ENCODE measurements at places on chromosomes 16 and 17. TPM values are rescaled to one million over a fixed set of nuclear protein-coding genes. Genes with fewer than 3 reads are reported as not detected.

Gene CORO6
- 0.84 TPM for polyA plus RNA-seq

DNA sequence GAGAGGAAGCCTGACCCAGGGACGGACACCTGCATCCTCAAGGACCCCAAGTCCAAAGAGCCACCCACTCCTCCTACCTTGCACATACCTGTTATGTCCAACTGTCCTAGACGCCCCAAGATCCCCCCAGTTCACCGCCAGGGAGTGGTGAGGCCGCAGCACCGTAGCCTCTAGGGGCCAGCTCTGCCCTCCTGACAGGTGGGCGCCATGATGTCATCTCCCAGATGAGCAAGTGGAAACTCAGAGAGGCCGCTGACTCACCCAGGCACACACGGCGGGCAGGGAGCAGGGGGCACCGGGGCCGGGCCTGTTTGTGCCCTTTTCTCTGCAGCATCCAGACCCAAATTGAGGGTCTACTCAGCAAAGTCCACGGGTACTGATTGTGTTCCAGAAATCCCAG is 4.8 kb upstream of the ZNF469 start:
- peaks cover 18% of the 10 kb centered on the region for H3K27me3 ChIP-seq
- no peak for DNase-seq
- H3K27ac ChIP-seq: no peak overlapping the region
- H3K4me3 ChIP-seq: no peak overlapping the region
- no peaks in the 10 kb centered on the region for H3K36me3 ChIP-seq
- no peaks in the 10 kb centered on the region for H3K4me1 ChIP-seq

DNA sequence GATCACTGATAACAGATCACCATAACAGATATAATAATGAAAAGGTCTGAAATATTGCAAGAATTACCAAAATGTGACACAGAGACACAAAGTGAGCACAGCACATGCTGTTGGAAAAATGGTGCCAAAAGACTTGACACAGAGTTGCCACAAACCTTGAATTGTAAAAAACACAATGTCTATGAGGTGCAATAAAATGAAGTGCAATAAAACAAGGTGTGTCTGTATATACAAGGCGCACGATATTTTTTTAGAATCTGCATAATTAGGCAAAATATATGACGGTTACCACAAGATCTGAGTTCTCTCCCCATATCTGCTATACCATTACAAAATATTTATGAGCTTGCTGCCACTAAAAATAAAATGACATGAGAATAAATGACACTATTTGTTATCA is 171.9 kb upstream of the AXIN2 start:
- H3K36me3 ChIP-seq: no peaks in the 10 kb centered on the region
- H3K4me3 ChIP-seq: no peak overlapping the region
- H3K27ac ChIP-seq: no peak overlapping the region

GRCh38 chr17:42183741-42184711 is 1.2 kb downstream of the HCRT start:
- H3K36me3 ChIP-seq: no peaks in the 10 kb centered on the region
- peak overlapping the region; percentile 93 for H3K27ac ChIP-seq
- H3K4me3 ChIP-seq: peak overlapping the region; percentile 33

- H3K27me3 ChIP-seq: no peaks in the 10 kb centered on the region
- H3K4me1 ChIP-seq: no peaks in the 10 kb centered on the region
- no peak overlapping the region for H3K27ac ChIP-seq
- H3K36me3 ChIP-seq: no peaks in the 10 kb centered on the region
- no peak overlapping the region for H3K4me3 ChIP-seq
These were observed 316.4 kb upstream of the MYOCD start for GRCh38 chr17:12349297-12349696.

Data from small intestine (tissue), 16 donors.